Left cardiac atrium (tissue), 4 donors: ENCODE measurements at places on chromosomes 6 and 20.
A peak's percentile ranks its signal among the peaks of the same experiment; 100 is the strongest.

GRCh38 chr6:53474010-53474409, 70.9 kb downstream of the GCLC start:
- DNase-seq = no peak

DNA sequence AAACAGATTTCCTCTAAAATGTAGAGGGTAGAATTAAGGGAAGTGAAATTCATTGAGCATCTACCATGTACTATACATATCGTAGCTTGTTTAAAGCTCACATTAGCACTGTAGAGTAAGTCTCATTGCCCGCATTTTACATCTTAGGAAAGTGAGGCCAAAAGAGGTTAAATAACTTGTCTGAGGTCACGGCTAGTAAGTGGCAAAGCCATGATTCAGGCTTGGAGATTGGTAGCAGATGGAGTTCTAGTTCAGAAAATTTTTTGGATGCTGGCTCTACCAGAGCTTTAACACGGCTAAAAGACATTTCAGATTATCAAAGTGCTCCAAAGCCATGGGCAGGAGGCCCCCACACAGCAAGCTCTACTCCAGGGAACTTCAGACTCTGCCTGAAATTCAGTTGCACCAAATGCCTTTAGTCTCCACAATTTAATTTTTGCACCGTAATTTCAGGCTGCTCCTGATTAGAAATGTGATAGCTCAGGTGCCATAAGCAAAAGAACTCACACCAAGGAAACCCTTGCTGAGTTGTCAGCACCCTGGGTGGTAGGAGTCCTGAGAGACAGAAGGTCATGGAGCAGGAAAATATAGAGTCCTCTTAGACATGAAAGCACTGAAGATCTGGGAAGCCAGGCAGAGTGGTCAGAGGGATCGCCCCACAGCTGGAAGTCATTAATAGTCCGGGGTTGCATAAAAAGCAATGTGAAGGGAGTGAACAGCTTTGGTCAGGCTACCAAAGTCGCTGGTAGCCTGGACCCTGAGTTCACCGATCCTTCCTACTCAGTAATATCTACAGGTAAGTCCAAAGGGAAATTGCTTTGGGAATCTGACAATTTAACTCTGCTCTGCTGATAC, 55.2 kb upstream of the ASIP start:
- DNase-seq = no peak

DNA sequence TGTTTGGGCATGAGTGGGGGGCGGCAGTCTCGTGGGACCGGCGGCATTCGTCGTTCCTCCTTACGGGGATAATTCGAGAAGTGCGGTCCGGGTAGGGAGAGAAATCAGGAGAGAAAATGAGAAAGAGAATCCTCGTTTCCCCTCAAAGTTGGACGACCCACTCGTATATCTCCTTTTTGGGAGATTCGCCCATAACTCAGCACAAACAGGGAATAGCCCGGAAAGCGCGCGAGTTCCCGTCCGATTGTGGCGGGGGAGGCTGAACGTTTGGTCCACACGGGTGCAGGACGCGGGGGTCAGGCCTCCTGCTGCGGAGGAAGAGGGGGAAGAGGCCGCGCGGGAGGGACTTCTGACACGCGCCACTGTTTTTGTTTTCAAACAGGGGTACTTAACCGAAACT, 42.4 kb downstream of the POPDC3 start:
- peak; percentile 35 for DNase-seq

GRCh38 chr6:125789576-125790357, 993 bp upstream of the NCOA7 start:
- peak; percentile 45 for DNase-seq

GRCh38 chr20:25514747-25515340, 70.5 kb downstream of the NINL start:
- no peak for DNase-seq

DNA sequence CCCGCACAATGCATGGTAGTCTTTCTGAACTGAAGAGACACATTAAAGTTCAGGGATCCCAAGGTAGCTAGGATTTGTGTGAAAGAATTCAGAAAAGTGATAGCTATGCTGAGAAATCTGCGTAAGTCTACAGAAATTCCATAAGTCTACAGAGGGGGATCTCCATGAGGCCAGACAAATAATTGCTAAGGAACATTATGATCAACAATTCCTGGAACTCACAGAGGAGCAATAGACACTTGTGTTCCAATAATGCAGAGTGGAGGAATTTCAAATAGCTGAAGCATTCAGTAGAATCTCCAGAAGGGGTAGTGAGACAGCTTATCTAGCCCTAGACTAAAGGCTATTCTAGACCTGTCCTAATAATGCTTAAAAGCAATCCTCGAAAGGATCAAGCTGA, 315.7 kb upstream of the ECI2 start:
- no peak for DNase-seq

DNA sequence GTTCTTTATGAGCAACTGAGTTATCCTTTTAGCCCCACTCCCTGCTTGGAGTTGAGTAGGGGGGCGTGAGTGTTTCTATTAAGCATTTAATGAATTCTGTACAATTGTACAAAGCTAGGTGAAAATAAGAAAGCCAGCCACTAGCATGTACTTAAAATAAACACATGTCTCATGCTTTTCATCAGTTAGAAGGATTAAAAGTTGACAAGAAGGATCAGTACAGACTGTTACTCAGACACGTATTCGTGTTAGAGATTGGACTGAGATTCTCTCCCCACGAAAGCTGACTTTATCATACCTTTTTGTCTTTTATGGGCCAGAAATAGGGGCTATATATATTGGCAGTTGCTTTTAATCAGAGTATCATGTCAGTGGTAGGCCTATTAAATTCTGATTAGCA, 1.7 kb downstream of the HSF2 start:
- DNase-seq = no peak

DNA sequence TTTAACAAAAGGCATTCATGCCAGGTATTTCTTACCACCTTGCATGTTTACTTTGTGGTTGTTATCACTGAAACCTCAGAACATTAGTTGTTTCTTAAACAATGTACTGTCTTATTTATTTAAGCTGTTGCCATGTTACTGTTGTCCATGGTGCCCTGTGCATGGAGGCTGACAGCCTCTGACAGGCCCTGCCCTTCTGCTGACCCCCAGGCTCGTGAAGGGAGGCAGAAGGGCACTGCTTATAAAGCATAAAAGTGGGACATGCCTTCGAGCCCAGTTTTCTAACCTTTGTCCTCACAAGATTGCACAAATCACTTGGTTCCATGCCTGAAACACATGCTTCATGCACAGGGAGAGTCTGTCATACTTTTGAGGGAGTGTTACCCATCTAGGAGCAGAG, 46.7 kb upstream of the CLIC5 start:
- DNase-seq = no peak

DNA sequence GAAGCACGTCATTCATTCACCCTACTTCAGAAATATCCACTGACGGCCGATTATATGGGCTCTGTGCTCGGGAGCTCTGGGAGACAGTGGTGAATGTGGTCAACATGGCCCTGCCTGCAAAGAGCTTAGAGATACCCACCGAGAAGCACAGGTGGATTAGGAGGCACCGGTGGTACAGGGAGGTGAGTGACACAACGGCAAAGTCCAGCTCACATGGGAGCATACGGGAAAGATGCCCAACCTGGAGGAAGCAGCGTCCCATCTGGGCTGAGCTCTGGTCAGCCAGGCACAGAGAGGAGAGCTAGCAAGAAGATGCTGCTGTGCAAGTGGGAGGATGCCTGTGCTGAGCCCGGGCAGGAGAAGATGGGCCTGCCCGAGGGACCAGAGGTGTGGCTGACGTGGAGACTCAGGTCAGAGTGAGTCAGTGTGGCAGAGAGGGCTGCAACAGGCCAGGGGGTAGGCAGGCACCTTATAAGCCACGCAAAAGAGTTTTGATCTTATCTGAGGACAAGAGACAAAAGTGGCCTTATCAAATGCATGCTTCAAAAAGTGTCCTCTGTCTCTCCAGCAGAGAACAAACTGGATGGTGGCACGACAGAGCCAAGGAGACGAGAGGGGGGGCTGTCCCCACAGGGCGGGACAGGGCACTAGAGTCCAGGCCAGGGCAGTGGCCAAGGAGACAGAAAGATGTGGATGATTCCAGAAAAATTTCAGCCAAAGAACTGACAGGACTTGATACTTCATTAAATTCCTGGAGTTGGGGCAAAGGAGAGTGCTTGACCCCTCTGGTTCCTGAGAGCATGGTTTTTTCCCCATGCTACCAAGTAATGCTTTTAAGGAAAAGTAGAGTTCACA, 214.6 kb upstream of the SNX9 start:
- DNase-seq = no peak

- peak; percentile 41 for DNase-seq
These were observed 577 bp downstream of the LSM14B start for GRCh38 chr20:62122654-62123449.

DNA sequence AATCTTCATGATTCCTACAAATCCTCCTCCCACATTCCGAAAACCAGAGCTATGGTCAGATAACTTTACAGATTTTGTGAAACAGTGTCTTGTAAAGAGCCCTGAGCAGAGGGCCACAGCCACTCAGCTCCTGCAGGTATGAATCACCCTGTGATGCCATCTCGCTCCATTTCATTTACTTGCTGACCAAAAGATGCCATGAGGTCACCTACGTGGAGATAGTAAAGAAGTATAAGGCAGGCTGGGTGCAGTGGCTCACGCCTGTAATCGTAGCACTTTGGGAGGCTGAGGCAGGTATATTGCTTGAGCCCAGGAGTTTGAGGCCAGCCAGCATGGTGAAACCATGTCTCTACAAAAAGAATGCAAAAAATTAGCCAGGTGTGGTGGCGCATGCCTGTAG, 30.9 kb downstream of the STK4 start:
- DNase-seq = no peak

GRCh38 chr20:57900226-57900905, 190.6 kb upstream of the PMEPA1 start:
- no peak for DNase-seq

DNA sequence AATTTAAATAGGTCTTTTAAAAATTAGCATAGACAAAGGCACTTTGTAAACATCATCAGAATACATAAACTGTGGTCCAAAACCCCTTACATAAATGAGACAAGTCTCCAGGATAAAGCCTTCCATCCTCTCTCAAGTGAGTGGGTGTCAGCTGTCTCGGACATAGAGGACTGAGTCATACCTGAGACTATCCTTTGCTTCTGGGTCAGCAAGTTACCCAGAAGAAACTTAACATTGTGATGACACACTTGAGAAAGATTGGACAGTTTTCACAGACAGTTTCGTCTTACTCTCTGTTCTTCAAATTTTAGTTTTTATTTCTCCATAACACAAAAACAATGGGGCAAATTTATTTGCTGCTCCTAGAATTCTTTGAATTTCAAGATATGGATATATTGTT, 838.0 kb downstream of the DHX35 start:
- no peak for DNase-seq

DNA sequence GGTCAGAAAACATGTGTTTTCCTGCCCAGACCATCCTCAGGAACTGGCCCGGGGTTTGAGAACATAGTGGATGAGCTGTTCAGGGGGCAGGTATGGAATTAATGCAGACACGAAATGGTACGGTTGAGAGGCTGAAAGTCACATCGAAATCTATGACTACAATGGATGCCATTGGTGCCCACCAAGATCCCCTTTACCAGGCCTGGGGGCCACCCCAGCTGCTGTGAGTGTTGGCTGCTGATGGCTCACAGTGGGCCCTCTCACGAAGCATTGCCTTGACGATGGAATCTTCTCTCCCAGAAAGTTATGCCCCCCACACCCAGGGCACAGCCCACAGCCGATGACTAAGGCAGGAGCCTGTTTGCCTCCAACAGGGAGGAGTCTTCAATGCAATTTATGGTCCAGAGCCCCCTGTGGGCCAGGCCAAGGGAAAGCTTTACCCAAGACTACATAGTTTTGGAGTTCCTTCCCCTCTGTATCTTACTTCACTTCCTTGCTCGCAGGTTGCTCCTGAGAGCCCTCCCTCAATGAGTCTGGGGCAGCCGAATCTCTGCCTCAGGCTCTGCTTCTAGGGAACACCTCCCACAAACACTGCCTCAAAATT, 92.6 kb downstream of the BFSP1 start:
- no peak for DNase-seq

GRCh38 chr20:36170542-36171215, 16.1 kb downstream of the EPB41L1 start:
- DNase-seq = no peak

- DNase-seq = no peak
These were observed 7.7 kb downstream of the NTSR1 start for GRCh38 chr20:62716198-62716940.

GRCh38 chr6:46059608-46060007, 43.9 kb upstream of the CLIC5 start:
- no peak for DNase-seq

DNA sequence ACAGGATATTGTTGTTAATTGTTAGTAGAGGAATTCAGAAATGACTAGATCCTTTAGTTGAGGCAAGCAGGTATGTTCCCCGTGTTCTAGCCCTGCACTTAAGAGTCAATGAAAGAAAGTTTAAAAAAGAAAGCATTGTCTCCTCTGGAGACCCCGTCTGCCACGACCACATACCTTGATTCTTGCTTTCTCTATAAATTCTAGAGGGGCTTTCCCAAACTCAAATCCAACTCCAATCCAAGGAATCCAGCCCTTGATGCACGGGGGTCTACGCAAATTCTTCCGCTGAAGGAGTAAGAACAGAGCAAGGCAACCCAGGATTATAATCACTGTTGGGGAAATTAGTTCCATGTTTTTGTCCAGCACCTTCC, 401 bp downstream of the CYP39A1 start:
- DNase-seq = no peak

DNA sequence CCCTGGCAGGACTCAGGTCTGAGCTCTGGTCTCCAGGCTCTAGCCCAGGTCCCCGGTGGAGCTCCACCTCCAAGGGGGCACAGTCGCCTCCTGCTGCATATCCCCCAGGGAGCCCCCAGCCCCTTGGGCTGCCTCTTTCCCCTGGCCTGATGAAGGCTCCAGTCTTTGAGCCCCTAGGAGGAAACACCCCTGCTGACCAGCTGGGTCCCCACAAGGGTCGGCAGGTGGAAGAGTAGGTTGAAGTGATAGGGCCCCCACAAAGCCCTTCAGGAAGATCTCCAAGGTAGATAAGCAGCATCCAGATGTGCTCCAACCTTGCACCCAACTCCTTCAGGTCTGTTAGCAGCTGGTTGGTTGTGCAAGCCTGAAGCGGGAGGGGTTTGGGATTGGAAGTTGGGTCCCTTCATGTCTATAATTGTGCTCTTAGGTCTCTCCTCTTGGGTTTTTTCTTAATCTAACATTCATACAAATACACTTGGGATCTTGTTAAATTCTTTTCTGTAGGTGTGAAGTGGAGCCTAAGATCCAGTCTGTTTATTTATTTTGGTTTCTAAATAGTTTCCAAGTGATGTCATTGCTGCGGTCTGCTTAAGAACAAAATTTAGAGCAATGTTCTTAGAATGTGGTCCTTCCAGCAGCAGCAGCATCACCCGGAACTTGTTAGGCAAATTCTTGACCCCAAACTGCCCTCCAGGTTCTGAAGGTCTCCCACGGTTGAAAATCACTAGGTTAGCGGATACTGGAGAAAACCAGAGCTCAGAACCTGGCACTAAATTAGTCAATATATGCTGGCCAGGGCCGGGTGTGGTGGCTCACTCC, 5.1 kb downstream of the UBE2C start:
- DNase-seq = no peak
